ENCODE measurements at places on chromosomes 4 and X. TPM values are rescaled to one million over a fixed set of nuclear protein-coding genes. Genes with fewer than 3 reads are reported as not detected.

The BMP3 gene
- 55.3 TPM for total RNA-seq

The CLTRN gene
- total RNA-seq = not detected

DNA sequence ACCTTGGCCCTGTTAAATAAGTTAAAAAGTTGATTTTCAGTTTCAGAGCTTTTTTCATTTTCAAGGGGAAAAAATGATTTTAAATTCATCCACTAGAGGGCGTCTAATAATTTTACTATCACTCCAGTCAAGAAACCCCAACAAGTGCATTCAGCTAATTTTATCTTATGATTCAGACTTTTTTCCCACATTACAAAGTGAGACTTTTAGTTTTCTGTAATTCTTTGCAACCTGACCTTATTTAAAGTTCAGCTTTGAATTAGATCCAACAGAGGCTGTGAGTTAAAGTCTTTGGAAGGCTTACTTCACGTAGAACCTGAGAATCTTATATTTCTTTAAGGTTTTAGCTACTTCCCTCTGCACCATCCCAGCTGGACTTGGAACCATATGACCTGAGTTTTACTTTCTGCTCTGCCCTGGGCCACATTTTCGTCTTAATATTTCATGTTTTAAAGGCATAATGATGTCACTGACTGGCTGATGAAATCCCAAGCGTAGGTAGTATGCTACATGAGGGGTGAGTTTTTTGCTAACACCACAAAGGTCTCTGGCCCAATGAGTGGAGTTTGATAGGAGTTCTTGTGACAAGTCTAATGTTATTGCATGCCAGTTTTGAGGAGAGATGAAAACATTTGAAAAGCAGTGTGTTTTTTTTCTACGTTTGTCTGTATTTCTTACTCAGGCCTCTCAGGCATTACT, 7.2 kb downstream of the GNRHR start:
- no peak for DNase-seq

The TMEM31 gene
- total RNA-seq = not detected

The CLNK gene
- total RNA-seq = not detected

GRCh38 chr4:151389311-151389710, 19.7 kb upstream of the FHIP1A start:
- DNase-seq = no peak

DNA sequence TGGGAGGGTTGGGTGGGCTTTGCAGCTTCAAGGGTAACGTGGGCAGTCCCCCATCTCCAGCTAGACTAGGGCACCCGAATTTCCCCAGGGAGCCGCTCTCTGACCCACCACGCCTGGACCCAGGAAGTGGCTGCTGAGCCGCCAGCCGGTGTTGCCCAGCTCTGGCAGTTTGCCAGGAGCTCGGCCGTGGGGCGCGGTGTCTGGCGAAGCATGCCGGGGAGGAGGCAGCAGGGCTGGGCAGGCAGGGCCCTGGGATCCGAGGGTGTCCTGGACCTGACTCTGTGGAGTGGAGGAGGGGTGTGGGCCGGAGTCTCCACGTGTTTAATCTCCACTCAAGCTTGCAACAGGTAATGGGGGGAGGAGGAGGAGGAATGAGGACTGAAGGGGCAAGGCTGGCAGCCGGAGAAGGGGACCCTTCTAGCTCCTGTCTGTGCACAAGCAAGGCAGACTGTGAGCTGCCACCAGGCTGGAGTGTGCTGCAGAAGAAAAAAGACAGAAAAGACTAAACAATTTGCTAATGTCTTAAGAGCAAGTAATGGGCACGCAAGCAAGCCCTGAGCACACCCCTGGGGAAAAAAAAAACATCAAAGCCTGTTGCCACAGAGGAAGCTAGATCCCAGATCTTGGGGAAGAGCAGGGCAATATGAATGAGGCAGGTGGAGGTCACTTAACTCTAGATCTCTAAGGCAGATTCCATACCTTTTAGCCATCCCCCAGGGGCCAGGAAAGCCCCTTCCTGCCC, 2.4 kb downstream of the LONRF3 start:
- DNase-seq = no peak

- no peak for DNase-seq
These were observed 156.9 kb downstream of the AFAP1 start for GRCh38 chr4:7782783-7783182.

The NAAA gene
- 173 TPM for total RNA-seq

The PCGF3 gene
- total RNA-seq = 123 TPM

DNA sequence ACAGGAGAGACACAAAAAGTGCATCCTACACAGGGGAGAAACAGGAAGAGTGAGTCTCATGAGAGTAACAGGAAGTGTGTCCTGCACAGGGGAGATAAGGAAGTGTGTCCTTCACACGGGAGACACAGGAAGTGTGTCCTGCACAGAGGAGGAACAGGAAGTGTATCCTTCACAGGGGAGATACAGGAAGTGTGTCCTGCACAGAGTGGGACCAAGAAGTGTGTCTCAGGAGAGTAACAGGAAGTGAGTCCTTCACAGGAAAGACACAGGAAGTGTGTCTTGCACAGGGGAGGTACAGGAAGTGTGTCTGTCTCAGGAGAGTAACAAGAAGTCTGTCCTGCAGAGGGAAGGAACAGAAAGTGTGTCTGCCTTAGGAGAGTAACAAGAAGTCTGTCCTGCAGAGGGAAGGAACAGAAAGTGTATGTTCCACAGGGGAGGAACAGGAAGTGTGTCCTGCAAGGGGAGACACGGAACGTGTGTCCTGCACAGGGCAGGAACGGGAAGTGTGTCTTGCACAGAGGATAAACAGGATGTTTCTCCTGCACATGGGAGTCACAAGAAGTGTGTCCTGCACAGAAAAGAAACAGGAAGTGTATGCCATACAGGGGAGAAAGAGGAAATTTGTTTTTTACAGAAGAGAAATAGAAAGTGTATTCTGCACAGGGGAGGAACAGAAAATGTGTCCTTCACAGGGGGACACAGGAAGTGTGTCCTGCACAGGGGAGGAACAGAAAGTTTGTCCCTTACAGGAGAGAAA, 102.0 kb downstream of the ARSF start:
- no peak for DNase-seq

The NAP1L2 gene
- 5.9 TPM for total RNA-seq

The DSPP gene
- total RNA-seq = not detected

The NAT8L gene
- 5.2 TPM for total RNA-seq

- no peak for DNase-seq
These were observed 28.9 kb downstream of the MAOB start for GRCh38 chrX:43853225-43853828.

GRCh38 chrX:154494715-154495114, 4.3 kb upstream of the SLC10A3 start:
- DNase-seq = no peak

The CYLC1 gene
- total RNA-seq = not detected

GRCh38 chr4:110172972-110173371, 25.4 kb downstream of the ELOVL6 start:
- DNase-seq = no peak

GRCh38 chrX:56733459-56734046, 4.5 kb downstream of the NBDY start:
- DNase-seq = peak; percentile 84

DNA sequence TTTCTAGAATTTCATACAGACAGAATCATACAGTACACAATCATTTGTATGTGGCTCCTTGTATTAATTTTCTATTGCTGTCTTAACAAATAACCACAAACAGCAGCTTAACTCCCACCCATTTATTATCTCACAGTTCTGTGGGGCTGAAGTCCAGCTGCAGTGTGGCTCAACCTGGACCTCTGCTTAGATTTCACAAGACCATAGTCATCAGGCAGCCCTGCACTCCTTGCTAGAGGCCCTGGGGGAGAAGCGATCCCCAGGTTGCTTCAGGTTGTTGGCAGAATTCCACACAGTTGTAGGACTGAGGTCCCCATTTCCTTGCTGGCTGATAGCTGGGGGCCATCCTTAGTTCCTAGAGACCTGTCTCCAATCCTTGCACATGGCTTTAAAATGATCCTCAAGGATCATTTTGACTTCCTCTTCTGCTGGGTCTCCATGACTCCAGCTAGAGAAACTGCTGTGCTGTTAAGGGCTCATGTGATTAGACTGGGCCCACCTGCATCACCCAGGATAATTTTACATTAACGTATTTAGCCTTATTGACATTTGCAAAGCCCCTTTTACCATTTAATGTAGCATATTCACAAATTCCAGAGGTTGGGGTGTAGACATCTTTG, 60.9 kb upstream of the SMAD1 start:
- no peak for DNase-seq

- DNase-seq = no peak
These were observed 57.8 kb downstream of the EDNRA start for GRCh38 chr4:147538711-147539110.

DNA sequence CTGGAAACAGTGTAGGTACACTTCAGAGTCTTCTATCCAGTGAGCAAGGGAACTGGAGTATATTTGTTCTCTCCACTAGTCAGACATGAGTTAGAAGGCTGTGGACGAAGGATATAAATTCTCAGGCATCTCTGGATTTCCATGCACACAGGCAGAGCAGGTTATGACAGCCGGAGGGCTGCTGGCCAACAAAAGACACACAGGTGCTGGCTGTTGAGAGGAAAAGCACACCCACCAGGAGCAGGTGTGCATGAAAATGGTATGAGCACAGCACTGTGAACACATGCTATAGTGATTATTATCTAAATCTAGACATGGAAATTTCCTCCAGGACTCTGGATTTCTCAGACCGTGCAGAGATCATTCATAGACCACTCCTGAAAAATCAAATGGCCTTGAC, 444.7 kb upstream of the RPS6KA3 start:
- no peak for DNase-seq

GRCh38 chrX:53004811-53005210, 43.8 kb upstream of the GPR173 start:
- no peak for DNase-seq

The IL2 gene
- total RNA-seq = not detected

GRCh38 chrX:100964362-100964761, 5.1 kb upstream of the ARL13A start:
- no peak for DNase-seq

GRCh38 chrX:132751063-132751690, 207.3 kb downstream of the HS6ST2 start:
- DNase-seq = no peak

GRCh38 chr4:110025056-110025455, 112.4 kb downstream of the EGF start:
- no peak for DNase-seq

DNA sequence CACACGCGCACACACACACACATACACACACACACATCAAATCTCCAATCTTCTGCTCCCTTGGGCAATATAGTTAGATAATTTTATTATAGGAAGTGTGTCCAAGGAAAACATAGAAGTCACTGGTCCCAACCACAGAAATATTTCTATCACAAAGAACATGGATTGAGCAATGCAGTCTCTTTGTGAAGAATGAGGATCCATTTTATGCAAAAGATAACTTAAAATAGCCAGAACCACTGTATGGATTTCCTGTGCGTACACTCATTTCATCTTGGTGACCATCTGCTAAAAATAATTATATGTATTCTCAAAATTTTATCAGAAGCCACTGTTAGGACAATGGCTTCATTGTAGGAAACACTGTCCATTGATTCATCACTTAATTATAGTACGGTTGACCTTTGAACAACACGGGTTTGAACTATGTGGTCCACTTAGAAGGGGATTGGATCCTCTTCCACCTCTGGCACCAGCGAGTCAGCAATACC, 169.6 kb upstream of the MXRA5 start:
- DNase-seq = no peak

The PHKA1 gene
- total RNA-seq = 4.2 TPM

The WDFY3 gene
- 79.4 TPM for total RNA-seq

The TMPRSS11A gene
- not detected for total RNA-seq

DNA sequence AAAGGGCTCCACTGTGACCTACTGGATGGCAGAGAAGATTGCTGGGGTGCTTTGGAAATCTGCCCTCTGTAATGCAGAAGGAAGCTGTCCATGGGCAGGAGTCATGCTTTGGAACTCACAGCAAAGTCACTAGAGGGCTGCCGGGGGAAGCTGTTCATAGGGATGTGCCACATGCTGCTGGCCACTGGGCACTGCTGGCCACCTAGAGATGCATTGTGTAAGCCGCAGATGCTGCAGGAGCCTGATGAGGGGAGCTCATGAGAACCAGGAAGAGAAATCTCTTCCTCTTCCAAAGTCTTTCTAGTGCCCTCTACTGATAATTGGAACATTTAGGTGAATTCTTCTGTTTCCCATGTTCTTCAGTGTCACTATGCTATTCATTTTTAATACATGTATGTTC, 31.2 kb upstream of the UXT start:
- DNase-seq = no peak

DNA sequence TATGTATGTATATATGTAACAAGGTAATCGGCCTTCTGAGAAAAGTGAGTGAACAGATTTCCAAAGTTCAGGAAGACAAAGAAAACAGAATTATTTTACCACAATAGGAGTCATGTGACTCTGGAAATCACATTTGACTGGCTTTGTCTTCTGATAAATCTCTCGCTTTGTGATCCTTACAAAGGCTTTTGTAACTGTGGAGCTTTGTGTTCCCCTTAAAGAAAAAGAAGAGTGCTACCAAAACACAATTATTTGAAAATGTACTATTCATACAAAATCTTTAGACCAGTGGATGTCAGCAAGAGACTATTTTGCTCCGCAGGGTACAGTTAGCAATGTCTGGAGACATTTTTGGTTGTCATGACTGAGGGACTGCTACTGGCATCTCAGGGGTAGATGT, 238.8 kb downstream of the LDB2 start:
- no peak for DNase-seq

DNA sequence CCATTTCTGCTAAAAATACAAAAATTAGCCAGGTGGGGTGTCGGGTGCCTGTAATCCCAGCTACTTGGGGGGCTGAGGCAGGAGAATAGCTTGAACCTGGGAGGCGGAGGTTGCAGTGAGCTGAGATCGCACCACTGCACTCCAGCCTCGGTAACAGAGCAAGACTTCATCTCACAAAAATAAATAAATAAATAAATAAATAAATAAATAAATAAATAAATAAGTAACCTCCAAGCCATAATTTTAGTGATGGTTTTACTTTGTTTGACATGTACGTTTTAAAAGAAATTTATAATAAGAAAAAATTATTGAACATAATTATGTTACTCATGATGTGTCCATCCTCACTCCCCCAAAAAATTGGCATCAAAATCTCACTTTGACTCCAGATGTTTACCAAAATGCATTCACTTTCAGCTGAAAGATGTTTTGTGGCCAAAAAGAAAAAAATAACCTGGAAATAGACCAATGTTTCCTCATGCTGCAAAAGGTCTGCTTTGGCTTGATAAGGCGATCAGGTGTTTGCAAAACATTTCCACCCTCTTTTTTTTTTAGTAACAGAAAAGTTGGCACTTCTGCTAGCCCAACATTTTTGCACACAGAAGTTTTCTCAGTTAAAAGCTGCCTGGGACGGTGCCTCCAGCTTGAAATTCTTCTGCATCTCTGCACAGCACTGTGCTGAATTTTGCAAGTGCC, 42.2 kb upstream of the DHRSX start:
- no peak for DNase-seq

The UGT2B11 gene
- total RNA-seq = not detected

All from tibial nerve (tissue), 4 donors.